ENCODE measurements at places on chromosomes 4 and X.
A peak's percentile ranks its signal among the peaks of the same experiment; 100 is the strongest.

DNA sequence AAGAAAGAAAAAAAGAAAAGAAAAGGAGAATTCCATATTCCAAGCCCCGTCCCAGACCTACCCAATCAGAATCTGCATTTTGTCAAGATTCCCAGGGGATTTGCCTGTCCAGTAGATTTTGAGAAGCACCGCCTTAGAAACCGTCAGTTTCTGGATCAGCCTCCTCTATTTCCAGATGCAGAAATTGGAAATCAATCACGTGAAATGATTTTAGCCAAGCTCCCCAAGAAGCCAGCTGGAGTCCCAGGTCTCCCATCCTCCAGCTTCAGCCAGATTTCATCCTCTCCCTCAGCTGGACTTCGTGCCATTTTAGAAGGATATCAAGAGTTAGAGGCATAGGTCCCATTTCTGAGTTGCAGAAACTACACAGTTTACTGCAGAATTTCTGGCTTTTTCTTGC lies 629.3 kb downstream of the MID1IP1 start:
- DNase-seq: no peak

DNA sequence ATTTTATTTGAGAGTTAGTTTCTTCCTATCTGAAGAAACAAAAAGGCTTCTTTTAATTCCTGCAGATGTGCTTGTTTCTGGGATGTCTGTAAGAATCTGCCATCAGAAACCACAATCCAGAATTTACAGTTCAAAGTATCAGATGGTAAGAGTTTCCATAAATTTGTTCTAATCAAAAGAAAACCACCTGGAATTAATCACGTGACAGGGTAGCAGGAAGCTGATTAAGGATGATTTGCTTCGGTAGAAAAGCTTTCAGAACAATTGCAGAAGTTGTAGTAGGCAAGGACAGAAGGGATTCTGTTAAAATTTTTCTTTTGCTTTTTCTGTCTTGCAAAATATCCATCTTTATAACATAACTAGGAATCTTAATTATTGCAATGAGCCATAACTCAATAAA lies 1975.1 kb upstream of the AGA start:
- no peak for DNase-seq

DNA sequence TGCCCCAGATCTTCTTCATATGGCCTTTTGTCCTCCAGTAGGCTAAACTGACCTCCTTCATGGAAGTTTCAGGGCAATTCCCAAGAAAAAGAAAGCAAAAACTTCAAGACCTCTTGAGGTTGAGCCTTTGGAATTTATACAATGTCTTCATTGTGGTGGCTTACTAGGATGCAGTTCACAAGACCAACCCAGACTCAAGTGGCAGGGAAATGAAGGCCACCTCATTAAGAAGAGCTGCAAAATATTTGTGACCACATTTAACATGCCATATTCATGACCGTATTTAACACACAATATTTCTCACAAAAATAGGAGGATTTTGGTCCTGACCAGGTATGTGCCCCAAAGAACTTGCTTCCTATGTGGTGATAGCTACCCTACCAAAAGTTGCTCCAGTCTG lies 605.5 kb upstream of the PITX2 start:
- peak; percentile 55 for DNase-seq

DNA sequence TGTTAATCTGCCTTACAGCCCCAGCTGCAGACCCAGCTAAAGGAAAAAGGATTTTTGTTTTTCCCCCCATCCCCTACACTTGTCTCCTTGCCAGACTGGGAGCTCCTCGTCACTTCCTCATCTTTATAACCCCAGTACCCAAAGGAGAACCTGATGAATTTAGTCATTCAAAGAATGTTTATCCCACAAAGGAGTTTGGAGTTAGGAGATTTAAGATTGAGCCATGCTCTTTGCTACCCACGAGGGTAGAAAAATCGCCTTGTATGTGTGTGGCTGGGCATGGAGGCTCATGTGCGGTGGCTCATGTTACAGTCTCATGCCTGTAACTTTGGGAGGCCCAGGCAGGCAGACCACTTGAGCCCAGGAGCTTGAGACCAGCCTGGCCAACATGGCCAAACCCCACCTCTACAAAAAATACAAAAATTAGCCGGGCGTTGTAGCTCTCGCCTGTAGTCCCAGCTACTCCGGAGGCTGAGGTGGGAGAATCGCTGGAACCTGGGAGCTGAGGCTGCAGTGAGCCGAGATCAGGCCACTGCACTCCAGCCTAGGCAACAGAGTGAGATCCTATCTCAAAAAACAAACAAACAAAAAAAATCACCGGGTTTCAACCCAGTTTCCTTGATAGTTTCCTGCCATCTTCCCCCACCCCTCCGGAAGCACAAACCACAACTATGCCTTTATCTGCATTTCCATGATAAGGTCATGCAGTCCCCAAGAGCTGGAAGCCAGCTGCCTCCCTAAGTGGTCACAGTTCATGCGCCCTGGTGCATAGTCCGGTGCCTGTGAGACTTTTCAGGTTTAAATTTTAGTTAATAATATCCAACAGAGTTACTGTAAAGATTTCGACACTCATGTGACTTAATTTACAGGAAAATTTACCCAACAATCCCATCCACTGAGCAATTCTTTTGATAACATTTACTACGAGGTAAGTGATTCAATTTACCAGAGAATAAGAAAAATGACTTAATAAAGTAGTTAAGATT lies 1.5 kb downstream of the CFAP97 start:
- no peak for DNase-seq

GRCh38 chrX:148416931-148417330 lies 83.5 kb upstream of the AFF2 start:
- peak; percentile 12 for DNase-seq

DNA sequence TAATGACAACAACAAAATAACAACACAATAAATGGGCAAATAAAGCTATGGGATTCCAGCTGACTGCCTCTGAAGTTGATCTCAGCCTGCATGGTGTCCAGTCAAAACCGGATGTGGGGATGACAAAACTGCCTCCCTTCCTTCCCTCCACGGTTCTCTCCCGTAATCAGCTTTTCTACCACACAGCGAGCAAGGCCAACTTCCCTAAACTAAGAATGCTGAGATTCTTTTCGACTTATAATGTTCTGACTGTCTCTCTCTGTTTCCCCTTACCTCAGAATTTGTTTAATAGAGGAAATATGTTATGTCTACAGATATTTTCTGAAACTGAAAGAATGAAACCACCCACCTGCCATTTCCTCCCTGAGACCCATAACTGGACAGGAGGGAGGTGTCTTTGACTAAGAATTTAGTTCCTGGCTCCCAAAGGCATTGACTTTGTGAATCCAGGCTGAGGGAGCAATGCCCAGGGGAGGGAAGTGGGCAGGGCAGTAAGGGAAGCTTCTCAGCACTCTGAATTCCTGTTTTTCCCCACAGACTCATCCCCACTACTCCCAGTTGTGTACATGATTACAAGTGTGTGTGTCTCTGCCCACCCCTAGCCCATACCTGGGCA lies 1.0 kb upstream of the TLR1 start:
- DNase-seq: no peak

- no peak for DNase-seq
Observed at GRCh38 chr4:98905297-98905696, 23.6 kb downstream of the EIF4E start.

GRCh38 chr4:21656832-21657231 lies 291.7 kb downstream of the KCNIP4 start:
- DNase-seq: no peak

GRCh38 chrX:50905334-50905733 lies 5.2 kb upstream of the BMP15 start:
- no peak for DNase-seq

- DNase-seq: no peak
Observed at GRCh38 chr4:152666946-152667345, 12.9 kb downstream of the TMEM154 start.

GRCh38 chrX:43552703-43553102 lies 103.4 kb upstream of the MAOA start:
- DNase-seq: no peak

DNA sequence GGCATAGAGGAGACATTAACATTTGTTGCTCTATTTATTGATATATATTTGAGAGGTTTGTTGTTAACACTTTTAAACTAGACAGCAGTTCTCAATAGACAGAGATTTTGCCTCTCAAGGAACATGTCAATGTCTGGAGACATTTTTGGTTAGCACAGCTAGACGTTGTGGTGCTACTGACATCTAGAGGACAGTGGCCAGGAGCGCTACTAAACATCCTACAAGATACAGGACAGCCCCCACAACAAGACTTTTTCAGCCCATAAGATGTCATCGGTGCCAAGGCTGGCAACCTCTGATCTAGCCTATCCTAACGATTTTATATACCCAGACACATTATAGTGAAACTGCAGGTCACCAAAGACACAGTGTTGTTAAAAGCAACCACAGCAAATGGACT lies 18.4 kb upstream of the CTSO start:
- DNase-seq: peak; percentile 24

DNA sequence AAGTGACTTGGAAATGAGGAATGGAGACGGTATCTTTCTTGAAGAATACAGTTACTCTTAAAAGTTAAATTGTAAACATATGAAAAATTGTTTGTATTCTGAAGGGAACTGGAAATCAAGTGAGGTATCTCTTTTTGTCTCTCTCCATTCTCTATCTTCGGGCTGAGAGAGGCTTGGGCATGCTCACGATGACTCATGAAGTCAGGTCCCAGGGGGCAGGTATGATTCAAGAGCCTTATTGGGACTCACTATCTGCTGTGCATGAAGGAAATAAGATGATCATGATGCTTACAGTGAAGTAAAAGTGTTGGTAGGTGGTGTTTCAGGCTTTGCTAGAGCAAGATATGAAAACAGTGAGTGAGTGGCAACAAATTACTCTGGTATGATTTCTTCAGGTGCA lies 200.4 kb upstream of the PITX2 start:
- DNase-seq: peak; percentile 18

- no peak for DNase-seq
Observed at GRCh38 chrX:44735498-44735897, 108.3 kb upstream of the DUSP21 start.

- no peak for DNase-seq
Observed at GRCh38 chrX:1451251-1451660, 1.5 kb downstream of the ASMTL start.

DNA sequence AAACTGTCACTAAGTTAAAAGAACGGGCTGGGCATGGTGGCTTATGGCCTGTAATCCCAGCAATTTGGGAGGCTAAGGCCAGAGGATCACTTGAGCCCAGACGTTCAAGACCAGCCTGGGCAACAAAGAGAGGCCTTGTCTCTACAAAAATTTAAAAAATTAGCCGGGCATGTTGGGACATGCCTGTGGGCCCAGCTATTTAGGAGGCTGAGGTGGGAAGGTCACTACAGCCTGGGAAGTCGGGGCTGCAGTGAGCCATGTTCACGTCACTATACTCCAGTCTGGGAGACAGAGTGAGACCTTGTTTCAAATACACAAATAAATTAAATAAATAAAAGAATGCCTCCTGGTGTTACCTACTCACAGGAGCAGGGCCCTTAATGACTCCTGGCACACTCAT lies 69.5 kb downstream of the APBB2 start:
- no peak for DNase-seq
